Stomach (tissue), 19 donors: ENCODE measurements at places on chromosomes 5 and 9. TPM values are rescaled to one million over a fixed set of nuclear protein-coding genes. Genes with fewer than 3 reads are reported as not detected.

Gene KCNV2
- total RNA-seq: not detected

- no peak for DNase-seq
Observed at GRCh38 chr9:100587375-100587774, 9.5 kb downstream of the CAVIN4 start.

- no peak for DNase-seq
Observed at GRCh38 chr5:156359476-156359875, 32.5 kb downstream of the SGCD start.

DNA sequence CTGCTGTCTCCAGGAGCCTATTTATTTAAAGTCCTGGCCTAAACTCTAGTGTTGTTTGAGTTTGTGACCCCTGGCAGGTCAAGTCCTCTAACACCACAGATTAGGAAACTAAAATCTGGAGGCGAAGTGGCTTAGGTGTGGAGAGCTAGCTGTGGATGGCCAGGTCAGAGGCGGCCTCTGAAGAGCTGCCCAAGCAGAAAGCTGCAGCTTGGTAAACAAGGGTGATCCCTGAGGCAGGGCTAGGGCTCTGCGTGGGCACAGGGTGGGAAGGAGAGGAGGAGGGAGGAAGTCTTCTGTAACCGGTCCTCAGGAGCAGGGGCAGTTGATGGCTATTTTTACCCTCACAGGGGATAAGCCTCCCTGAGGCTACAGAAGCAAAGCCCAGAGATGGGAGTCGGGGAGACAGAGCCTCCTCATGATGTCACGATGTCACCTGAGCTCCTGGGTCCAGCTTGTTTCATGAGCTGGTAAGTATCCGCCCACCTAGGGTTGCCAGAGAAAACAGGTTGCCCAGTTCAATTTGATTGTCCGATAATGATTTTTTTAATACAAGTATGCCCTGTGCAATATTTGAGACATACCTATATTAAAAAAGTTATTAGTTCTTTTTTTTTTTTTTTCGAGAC is 25.9 kb upstream of the BOD1 start:
- DNase-seq: no peak

Gene PKN3
- 23.2 TPM for total RNA-seq

Gene PCDHB10
- total RNA-seq: 0.58 TPM

DNA sequence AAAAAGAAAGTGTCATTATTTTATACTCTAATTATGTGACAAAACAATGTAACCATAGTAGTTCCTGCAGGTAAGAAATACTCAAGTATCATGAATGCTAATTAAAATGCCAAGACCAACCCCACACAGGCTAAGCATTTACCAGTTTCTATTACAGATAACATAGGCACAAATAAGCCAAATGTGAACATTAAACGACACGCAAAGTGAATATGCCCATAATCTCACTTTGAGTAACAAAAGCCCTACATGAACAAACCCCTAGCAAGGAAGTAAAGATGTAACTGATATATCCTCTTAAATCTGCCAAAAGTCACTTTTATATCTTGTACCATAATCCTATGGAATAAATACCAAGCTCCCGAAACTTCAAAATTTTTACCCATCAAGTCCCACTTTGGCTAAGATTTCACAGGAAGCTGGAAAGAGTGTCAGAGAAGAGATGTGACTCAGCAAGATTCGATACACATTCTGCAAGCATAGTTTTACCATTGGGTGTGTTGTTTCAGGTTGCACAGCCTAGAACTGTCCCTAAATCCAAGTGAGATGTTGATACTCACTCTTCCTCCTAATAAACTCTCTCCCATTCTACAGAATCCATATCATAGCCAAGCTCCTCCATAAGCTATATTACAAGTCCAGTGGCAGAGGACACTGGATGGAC is 28.8 kb downstream of the TRPM6 start:
- no peak for DNase-seq

DNA sequence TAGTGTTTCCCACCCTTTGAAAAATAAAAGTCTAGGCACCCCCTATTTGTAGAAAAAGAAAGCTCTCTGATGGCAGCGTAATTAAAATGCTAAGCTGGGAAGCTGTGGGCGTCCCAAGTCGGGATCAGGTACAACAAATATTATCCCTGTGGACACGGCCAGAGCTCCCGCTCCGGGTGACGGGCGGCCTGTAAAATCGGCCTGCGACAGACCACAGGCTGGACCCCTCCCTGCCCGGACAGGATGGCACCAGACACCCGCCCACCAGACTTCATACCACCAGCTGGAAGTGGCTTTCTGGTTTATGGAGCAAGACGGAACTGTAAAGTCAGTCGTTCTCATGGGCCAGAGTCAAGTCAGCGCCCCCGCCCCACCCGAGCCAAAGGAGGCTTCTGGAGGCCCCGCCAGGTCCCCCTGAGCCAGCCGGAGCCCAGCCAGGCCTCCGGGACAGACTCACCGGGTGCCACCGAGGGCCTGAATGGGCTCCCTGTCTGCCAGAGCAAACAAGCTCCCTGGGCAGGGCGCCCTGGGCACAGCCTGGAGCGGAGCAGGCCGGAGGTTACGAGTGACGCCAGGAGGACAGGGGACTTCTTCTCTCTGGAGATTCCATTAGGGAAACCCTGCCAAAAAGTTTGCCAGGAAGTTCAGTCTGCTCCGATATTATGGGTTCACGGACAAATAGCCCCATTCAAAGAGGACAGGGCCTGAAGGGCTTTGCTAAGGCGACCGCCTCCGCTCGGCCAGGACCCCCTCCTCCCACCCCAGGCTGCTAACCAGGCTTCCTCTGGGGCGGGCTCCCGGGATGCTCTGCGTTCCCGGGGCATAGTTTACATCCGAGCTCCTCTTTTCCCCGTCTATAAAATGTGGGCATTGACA is 173.7 kb downstream of the ERCC6L2 start:
- peak; percentile 81 for DNase-seq
